Dorsolateral prefrontal cortex (tissue), 122 donors: ENCODE measurements at places on chromosomes 7 and 10. TPM values are rescaled to one million over a fixed set of nuclear protein-coding genes. Genes with fewer than 3 reads are reported as not detected.

DNA sequence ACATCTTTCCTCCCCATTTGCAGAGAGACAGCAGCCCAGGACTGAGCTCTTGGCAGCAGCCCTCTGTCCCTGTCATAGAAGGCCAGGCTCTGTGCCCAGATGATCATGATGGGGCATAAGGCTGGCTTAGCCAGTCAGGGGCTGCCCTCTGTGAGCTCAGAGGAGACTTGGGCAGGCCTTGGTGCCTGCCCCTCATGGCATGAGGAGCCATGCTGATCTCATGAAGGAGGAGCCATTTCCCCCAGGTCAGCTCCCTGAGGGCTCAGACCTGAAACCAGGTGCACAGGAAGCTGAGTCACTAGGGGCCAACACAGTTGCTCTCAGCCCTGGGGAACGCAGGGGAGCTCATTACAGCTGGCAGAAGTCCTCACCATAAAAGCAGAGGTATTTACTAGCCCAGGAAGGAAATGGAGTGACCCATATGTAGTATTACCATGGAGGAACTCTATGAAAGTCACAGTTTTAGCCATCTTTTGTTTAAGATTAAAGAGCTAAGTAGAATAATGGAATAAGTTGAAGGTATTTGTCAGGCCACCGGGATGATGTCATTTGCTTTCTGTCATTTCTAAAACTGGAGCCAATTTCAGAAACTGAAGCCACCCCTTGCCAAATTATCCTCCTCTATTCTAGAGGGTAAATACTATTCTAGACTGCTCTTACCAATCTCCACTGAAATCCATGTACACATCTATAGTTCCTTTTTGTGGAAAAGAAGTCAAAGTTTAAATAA, 362.4 kb upstream of the ZNF32 start:
- DNase-seq = no peak

DNA sequence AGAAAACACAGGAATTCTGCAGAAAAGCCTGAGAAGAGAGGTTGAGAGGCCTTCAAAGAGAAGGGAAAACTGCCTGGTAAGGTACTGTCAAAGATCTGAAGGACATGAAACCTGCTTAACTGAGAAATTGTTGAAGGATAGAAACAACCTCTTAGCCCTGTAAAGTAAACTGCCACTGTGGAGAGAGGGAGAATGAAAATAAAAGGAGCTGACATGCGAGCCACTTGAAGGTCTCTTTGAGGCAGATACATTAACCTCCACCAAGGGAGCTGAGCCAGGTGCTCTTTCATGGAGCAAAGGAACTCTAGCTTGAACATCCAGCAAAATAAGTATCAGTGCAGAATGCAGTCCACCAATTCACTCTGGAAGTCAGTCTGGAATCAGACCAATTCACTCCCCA, 108.8 kb upstream of the FEZF1 start:
- DNase-seq = no peak

DNA sequence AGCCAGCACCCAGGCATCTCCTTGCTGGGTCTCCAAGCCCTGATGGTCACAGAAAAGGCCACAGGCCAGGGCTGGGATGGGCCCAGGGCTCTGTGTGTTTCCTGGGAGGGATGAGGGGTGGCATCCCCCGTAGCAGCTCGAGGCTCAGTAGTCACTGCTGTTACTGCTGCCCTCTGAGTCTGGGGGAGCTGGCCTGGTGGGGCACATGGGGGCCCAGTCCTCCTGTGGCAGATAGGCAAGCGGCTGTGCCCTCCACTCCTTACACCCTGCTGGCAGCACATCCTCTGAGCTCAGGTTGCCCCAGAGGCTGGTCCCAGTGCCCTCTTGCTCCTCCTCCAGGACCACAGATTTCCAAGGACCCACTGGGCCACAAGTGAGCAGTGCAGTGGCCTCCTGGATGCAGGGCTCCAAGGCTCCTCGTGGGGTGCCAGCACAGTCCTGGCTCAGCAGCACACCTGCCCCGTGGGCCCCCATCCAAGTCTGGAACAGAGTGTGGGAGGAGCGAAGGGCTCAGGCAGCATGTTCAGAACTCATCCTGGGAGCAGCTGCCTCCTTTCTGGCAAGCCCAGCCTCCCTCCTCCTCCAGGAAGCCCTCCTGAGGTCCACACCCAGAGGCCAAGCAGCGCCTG, 31.5 kb upstream of the TUBB8 start:
- DNase-seq = no peak

GRCh38 chr10:124279298-124279697, 139.4 kb downstream of the OAT start:
- DNase-seq = no peak

DNA sequence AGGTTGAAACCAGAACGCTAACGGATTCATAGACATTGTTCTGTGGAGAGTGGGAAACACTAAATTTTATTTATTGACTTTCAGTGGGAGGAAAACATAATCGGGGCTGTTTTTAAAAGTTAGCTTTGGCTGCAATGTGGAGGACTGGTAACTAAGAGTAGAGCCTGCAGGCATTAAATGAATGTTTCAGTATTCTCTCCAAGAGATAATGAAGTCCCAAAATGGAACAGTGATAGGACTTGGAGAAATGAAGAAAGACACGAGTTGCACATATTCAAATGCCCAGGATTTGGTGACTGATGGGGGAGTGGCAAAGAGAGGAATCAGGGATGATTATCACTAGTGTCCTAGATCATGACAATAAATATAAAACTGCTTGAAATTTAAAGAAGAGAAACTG, 359.8 kb upstream of the LRRTM3 start:
- no peak for DNase-seq

ATE1 gene
- total RNA-seq = 67.1 TPM

SPACDR gene
- 9.7 TPM for total RNA-seq
